ENCODE measurements at places on chromosomes 7 and 10.

DNA sequence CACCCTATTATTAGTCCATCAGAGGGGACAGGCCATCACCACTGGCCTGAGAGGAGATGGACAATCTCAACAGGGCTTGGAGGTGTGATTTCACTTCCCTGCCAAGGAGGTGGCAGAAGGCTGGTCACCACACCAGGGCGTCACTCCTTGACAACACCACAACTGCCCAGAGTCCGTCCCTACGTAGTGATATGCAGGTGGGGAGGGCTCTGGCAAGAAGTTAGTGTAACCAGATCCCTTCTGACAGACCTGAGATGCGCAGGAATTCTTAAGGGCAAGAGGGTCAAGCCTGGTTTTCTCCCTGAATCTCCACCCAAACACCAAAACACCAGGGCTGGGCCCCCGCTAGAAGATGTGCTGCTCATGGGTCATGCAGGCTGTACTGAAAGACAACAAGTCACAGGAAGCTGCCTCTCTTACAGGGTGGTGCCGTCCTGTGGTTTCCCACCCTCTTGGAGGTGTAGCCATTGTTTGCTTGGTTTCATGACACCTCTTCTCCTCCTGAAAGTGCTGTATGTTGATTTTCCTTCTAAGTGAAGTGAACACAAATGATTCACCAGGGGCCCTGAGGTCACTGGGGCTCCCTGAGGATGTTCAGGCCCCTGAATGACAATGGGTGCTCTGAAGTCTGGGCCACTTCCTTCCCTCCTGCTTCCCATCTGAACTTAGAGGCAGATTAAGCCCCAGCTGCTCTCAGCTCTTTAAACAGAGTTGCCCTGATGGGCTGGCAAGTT, 27.1 kb downstream of the ATXN7L1 start:
- peak; percentile 22 for DNase-seq

DNA sequence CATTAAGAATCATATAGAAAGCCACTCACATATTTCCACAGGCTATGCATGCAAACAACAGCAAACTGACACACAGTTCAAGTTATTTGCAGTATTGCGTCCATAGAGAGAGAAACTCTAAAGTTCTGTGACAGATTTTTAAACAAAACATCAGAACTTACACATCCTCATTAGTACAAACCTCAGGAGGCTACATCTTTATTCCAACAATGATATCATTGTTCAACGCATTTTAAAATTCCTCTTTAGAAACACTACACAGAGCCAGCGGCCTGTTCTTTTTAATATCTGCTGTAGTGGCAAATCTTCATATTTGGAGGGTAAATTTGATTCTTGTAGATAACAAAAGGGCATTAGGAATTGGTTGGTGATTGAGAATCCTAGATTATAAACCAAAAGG, 55.9 kb upstream of the NFE2L3 start:
- no peak for DNase-seq

- DNase-seq, result no peak
Observed at GRCh38 chr10:80451132-80451531, 3.0 kb upstream of the TSPAN14 start.

- peak; percentile 15 for DNase-seq
Observed at GRCh38 chr7:39324139-39324760, 242.0 kb upstream of the YAE1 start.

- no peak for DNase-seq
Observed at GRCh38 chr7:18780266-18780665, 284.7 kb downstream of the HDAC9 start.

- DNase-seq, result peak; percentile 21
Observed at GRCh38 chr7:129990403-129991192, 37.8 kb upstream of the UBE2H start.

GRCh38 chr10:128095753-128096469, 30.3 kb downstream of the MKI67 start:
- DNase-seq, result peak; percentile 76
